ENCODE measurements at places on chromosomes 6 and 20. TPM values are rescaled to one million over a fixed set of nuclear protein-coding genes. Genes with fewer than 3 reads are reported as not detected.

SIRPB2 gene
- total RNA-seq: not detected

HLA-DPA1 gene
- 33.8 TPM for total RNA-seq

VSTM2L gene
- total RNA-seq: 0.75 TPM

BTNL2 gene
- total RNA-seq: not detected

DLL1 gene
- total RNA-seq: 0.12 TPM

SYCP2L gene
- total RNA-seq: not detected

ZNF318 gene
- total RNA-seq: 6.4 TPM

STMND1 gene
- total RNA-seq: not detected

C6orf15 gene
- total RNA-seq: not detected

TENT5A gene
- total RNA-seq: 8.6 TPM

SAMD10 gene
- 33.3 TPM for total RNA-seq

PTP4A1 gene
- 66.4 TPM for total RNA-seq

NUP153 gene
- total RNA-seq: 117 TPM

COL21A1 gene
- not detected for total RNA-seq

DNA sequence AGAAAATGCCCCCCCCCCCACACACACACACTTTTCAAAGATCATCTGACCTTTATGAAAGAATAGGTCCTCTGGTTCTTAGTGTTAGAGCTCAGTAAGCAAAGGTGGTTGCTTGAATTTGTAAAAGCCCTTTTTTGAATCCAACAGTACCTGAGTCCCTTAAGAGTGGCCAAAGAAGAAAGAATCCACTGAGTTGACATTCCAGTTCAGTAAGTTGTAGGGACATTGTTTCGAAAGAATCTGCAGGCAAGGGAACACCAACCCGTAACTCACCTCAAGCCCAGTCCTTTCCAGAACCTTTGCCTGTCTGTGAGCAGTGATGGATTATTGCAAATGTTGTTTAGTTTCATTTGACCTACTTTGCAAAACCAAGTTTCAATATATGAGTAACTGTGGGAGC, 64.2 kb upstream of the MAP3K4 start:
- H3K36me3 ChIP-seq: no peaks in the 10 kb centered on the region
- no peaks in the 10 kb centered on the region for H3K4me1 ChIP-seq

DNA sequence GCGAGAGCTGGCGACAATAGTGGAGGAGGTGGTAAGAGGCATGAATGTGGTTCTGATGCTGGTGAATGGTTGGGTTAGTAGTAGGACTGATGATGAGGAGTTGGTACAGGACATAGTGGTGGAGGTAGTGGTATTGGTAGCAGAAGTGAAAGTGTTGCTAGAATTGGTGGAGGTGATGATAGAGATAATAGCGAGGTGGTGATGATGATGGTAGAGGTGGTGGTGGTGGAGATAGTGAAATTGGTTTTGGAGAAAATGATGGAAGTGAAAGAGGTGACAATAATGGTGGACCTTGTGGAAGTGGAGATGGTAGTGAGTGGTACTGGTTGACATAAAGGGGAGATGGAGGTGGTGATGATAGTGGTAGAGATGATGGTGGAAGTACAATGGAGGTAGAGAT, 360.2 kb upstream of the JAG1 start:
- H3K27me3 ChIP-seq: no peaks in the 10 kb centered on the region
- no peak overlapping the region for H3K4me3 ChIP-seq
- DNase-seq: no peak
- no peaks in the 10 kb centered on the region for H3K36me3 ChIP-seq

GRCh38 chr20:38178065-38178491, 13.0 kb upstream of the TGM2 start:
- peaks cover 12% of the 10 kb centered on the region for H3K27me3 ChIP-seq
- peak; percentile 35 for DNase-seq
- no peaks in the 10 kb centered on the region for H3K4me1 ChIP-seq
- H3K4me3 ChIP-seq: no peak overlapping the region

DNA sequence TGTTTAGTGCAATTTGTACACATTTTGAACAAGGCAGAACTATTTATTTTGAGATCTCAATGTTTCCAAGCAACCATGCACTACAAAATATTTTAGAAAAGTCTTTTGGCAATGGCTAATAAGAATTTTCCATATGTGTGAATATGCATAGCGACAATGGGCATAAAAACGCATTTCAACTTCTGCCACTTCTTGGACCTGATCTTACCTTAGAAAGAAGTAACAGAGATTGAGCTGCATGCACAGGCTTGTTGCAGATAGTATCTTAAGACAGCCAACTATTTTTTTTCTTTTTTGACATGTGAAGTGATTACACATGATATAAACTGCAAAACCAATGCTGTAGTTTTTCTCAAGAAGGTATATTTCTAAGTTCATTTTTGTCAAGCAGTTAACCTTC, 210.4 kb upstream of the PHACTR1 start:
- H3K4me1 ChIP-seq: no peaks in the 10 kb centered on the region
- H3K36me3 ChIP-seq: no peaks in the 10 kb centered on the region
- H3K27ac ChIP-seq: no peak overlapping the region
- peaks cover 3% of the 10 kb centered on the region for H3K27me3 ChIP-seq
- no peak for DNase-seq

DNA sequence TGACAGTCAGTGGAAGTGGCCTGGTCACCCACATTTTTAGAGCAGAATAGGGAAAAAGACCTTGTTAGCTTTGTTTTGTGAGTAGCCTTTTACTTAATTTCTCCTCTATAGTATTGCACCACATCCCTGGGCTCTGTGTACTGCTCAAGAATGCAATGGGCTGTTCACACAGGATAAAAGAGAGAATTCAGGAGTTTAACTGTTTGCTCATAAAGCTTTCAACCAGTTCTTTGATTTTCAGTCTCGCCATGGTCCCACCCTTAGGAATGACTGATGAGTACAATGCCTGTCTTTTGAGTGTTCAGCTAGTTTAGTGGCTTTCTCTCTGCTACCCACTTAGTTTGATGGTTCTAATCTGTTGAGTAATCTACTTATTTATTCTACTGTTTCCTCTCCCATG, 129.7 kb downstream of the PLG start:
- no peaks in the 10 kb centered on the region for H3K4me1 ChIP-seq
- no peak overlapping the region for H3K27ac ChIP-seq
- no peaks in the 10 kb centered on the region for H3K36me3 ChIP-seq
- H3K27me3 ChIP-seq: peaks cover 12% of the 10 kb centered on the region
- DNase-seq: no peak

DNA sequence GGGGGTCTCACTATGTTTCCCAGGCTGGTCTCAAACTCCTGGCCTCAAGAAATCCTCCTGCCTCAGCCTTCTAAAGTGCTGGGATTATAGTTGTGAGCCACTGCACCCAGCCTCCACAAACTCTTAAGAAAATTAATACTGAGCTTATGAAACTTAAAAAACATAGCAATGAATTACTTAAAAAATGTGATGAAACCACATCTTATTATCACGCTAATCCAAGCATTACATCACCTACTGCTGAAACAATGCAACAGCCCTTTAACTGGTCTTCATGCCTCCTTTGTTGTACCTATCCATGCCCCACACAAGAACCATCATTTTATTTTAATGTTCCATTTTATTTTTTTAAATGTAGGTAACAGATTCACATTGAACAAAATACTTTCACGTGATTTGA, 24.9 kb downstream of the SESN1 start:
- H3K27ac ChIP-seq: no peak overlapping the region
- no peaks in the 10 kb centered on the region for H3K27me3 ChIP-seq
- H3K4me3 ChIP-seq: no peak overlapping the region
- no peak for DNase-seq

DNA sequence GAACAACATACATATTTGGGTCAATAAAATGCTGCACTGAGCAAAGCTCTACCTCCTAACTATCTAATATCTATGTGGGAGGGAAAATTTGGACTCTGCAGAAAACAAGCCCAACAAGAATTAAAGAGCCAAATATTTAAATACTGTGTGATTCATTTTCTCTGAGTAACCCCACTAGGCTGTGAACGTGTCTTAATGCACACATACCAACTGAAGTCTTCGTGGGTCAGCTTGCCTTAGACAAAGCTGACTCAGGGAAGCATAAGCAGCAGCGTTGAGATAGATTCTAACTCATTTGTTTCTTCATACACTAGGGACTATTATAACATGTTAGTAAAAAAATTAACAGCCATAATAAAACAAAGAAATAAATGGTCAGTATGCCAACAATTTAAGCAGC, 114.3 kb downstream of the GJA1 start:
- no peaks in the 10 kb centered on the region for H3K27me3 ChIP-seq
- no peak overlapping the region for H3K27ac ChIP-seq
- H3K4me3 ChIP-seq: no peak overlapping the region
- DNase-seq: no peak

GRCh38 chr20:24683676-24684075, 214.2 kb downstream of the SYNDIG1 start:
- peaks cover 7% of the 10 kb centered on the region for H3K4me1 ChIP-seq
- DNase-seq: no peak
- H3K27me3 ChIP-seq: peaks cover 5% of the 10 kb centered on the region
- no peaks in the 10 kb centered on the region for H3K36me3 ChIP-seq
- no peak overlapping the region for H3K4me3 ChIP-seq
- no peak overlapping the region for H3K27ac ChIP-seq

DNA sequence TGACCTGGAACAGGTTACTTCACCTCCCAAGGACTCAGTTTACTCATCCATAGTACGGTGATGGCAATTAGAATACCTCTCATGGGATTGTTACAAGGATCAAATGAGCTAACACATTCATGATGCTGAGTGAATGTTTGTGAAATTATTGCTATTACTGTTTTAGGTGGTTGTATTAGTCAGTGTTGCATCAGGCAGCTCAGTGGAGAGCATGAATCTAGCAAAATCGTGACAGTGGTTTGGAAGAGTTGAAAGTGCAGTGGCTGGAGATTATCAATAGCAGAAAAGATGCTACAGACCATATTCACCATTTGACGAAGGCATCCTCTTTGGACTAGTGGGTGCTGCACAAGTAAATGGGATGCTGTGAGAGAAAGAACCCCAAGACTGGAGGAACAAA, 50.4 kb upstream of the CTNNBL1 start:
- no peak for DNase-seq
- no peak overlapping the region for H3K27ac ChIP-seq
- peaks cover 36% of the 10 kb centered on the region for H3K27me3 ChIP-seq
- H3K4me3 ChIP-seq: no peak overlapping the region
- H3K4me1 ChIP-seq: no peaks in the 10 kb centered on the region

GRCh38 chr20:3795511-3796468, at the start of gene CDC25B:
TSS of gene CDC25B (plus strand) at chr20:3796310. CDS start at chr20:3796532, 222 bp downstream.
- H3K36me3 ChIP-seq: no peaks in the 10 kb centered on the region
- H3K27ac ChIP-seq: peak within 1 kb of the TSS; percentile 92
- H3K27me3 ChIP-seq: no peaks in the 10 kb centered on the region
- peaks cover 31% of the 10 kb centered on the region for H3K4me1 ChIP-seq

- H3K4me3 ChIP-seq: no peak overlapping the region
- no peak for DNase-seq
- H3K4me1 ChIP-seq: peaks cover 6% of the 10 kb centered on the region
- no peaks in the 10 kb centered on the region for H3K27me3 ChIP-seq
- H3K36me3 ChIP-seq: no peaks in the 10 kb centered on the region
- no peak overlapping the region for H3K27ac ChIP-seq
These were observed 661 bp downstream of the FNDC11 start for GRCh38 chr20:63554361-63555278.

GRCh38 chr20:10654630-10655029, 19.2 kb downstream of the JAG1 start:
- H3K27ac ChIP-seq: no peak overlapping the region
- no peak overlapping the region for H3K4me3 ChIP-seq
- no peaks in the 10 kb centered on the region for H3K4me1 ChIP-seq
- no peaks in the 10 kb centered on the region for H3K27me3 ChIP-seq

GRCh38 chr6:130771741-130772140, 55.5 kb upstream of the SMLR1 start:
- H3K4me1 ChIP-seq: peaks cover 14% of the 10 kb centered on the region
- H3K36me3 ChIP-seq: no peaks in the 10 kb centered on the region
- no peak overlapping the region for H3K27ac ChIP-seq
- no peak overlapping the region for H3K4me3 ChIP-seq
- H3K27me3 ChIP-seq: no peaks in the 10 kb centered on the region

- H3K36me3 ChIP-seq: peaks cover 5% of the 10 kb centered on the region
- H3K27me3 ChIP-seq: peaks cover 53% of the 10 kb centered on the region
- DNase-seq: peak; percentile 90
- peaks cover 27% of the 10 kb centered on the region for H3K4me1 ChIP-seq
- H3K27ac ChIP-seq: peak overlapping the region; percentile 70
These were observed 93.7 kb upstream of the PRDM1 start for GRCh38 chr6:105992315-105992961.

GRCh38 chr20:22540832-22541231, 43.5 kb downstream of the FOXA2 start:
- H3K36me3 ChIP-seq: no peaks in the 10 kb centered on the region
- peaks cover 10% of the 10 kb centered on the region for H3K27me3 ChIP-seq
- H3K27ac ChIP-seq: no peak overlapping the region
- no peak for DNase-seq
- H3K4me1 ChIP-seq: no peaks in the 10 kb centered on the region
- H3K4me3 ChIP-seq: no peak overlapping the region

DNA sequence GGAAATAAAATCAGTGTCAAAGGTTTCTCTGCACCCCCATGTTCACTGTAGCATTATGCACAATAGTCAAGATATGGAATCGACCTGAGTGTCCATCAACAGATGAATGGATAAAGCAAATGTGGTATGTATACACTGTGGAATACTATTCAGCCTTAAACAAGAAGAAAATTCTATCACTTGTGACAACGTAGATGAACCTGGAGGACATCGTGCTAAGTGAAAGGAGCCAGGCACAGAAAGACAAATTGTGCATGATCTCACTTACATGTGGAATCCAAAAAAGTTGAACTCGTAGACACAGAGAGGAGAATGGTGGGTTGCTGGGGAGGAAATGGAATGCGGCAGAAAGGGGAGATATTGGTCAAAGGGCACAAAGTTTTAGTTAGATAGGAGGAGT, 136.3 kb upstream of the ESR1 start:
- H3K36me3 ChIP-seq: no peaks in the 10 kb centered on the region
- peaks cover 2% of the 10 kb centered on the region for H3K4me1 ChIP-seq
- H3K27me3 ChIP-seq: peaks cover 5% of the 10 kb centered on the region
- H3K27ac ChIP-seq: no peak overlapping the region
- DNase-seq: no peak

GRCh38 chr6:99608059-99608885, 1.6 kb downstream of the PRDM13 start:
- peaks cover 38% of the 10 kb centered on the region for H3K4me1 ChIP-seq
- peaks cover 33% of the 10 kb centered on the region for H3K27me3 ChIP-seq
- peak overlapping the region; percentile 12 for H3K4me3 ChIP-seq
- peaks cover 5% of the 10 kb centered on the region for H3K36me3 ChIP-seq

- H3K27me3 ChIP-seq: no peaks in the 10 kb centered on the region
- no peak for DNase-seq
- no peak overlapping the region for H3K4me3 ChIP-seq
- no peak overlapping the region for H3K27ac ChIP-seq
- no peaks in the 10 kb centered on the region for H3K4me1 ChIP-seq
- H3K36me3 ChIP-seq: no peaks in the 10 kb centered on the region
These were observed 329.4 kb upstream of the MAN1A1 start for GRCh38 chr6:119678961-119679360.

- H3K27ac ChIP-seq: peak overlapping the region; percentile 92
- no peaks in the 10 kb centered on the region for H3K27me3 ChIP-seq
- DNase-seq: no peak
These were observed 586 bp upstream of the HMGA1 start for GRCh38 chr6:34236131-34236442.

- no peaks in the 10 kb centered on the region for H3K4me1 ChIP-seq
- H3K27ac ChIP-seq: no peak overlapping the region
- DNase-seq: no peak
These were observed 57.4 kb downstream of the NCOA6 start for GRCh38 chr20:34768096-34768495.
